ENCODE measurements at places on chromosomes 7 and 10.
A peak's percentile ranks its signal among the peaks of the same experiment; 100 is the strongest.

- no peak for DNase-seq
Observed at GRCh38 chr10:99874341-99875085, 92.1 kb downstream of the ABCC2 start.

DNA sequence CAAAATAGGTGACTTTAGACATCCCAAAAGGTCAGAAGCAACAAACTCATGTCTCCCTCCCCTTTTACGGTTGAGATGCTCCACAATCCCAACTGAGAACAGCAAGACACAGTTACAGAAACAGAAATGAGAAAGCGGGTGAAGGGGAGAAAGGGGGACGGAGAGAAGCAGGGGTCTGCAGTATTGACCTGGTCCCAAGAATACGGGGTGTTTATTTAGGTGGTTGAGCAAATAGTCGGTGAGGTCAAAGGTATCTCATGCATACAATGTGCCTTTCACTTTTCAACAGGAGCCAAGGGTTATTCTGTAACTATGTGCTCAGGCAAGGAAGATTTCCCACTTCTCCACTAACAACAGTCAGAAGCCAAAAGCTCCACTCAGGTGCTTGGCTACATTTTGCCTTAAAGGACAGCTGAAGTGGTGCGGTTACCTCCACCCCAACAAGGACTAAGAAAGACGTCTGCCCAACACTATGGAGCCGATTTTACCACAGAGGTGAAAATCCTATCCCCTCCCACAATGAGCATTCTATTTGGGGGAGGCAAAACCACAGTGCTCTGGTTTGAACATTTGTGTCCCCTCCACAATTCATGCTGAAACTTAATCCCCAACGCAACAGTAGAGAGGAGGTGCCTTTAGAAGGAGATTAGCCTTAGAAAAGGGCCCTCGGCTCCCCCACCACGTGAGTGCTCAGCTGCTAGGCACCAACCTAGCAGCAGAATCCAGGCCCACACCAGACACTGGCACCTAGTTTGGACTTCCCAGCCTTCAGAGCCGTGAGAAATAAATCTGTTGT, 77.9 kb downstream of the PARD3 start:
- no peak for DNase-seq

- DNase-seq: no peak
Observed at GRCh38 chr10:128028508-128029289, 97.5 kb downstream of the MKI67 start.

DNA sequence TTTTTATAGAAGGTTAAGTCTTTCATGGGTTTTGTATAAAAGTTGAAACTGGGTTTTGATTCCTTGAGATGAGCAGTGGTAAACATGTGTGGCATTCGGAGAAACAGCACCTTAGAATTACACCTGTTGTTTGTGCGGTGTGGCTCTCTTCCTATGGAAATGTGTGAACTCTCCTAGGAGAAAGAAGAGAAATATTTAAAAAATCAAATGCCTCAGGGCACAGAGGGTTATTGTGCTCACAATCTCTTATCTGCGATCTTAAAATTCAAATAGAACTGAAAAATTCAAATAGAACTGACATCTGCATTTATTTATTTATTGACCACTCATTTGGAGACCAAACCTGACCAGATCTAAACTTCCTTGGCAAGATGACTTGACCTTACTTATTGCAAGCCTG, 18.1 kb upstream of the NRP1 start:
- no peak for DNase-seq

DNA sequence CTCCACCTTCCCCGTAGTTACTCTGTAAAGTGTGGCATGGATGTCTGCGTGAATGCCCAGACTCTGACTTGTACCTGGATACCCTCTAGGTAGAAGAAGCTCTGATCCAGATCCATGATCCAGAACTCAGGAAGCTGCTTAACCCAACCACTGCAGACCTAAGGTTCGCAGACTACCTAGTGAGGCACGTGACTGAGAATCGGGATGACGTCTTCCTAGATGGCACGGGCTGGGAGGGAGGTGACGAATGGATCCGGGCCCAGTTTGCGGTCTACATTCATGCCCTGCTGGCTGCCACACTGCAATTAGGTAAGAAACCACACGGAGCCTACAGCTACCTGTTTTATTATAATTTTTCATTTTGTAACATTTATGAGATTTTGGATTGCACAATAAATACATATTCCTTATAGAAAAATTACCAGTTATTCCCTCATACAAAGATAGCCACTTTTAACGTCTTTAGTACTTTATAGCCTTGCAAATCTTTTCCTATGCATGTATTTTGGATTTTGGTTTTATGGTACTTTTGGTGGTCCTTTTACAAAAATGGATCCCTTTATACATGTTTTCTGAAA, 77.9 kb downstream of the AVL9 start:
- DNase-seq: no peak

- DNase-seq: no peak
Observed at GRCh38 chr7:120860156-120860555, 2.2 kb upstream of the TSPAN12 start.

DNA sequence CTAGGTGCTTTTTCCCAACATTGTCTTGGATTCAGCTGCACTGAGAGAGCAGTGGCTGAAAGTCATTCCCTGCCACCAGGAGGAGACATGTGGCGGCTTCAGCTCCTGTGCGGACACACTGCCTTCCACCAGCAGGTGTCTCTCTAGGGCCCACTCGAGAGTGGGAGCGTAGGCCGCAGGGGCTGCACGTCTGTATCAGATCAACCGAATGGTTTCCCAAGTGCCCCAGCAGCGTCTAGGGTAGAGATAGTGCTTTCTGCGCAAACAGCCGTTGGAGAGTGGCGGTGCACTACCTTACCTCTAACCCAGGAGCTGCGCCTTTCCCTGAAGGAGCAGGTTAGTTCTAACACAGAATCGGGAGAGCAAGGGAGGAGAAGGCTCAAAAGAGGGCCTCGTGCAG, 31.7 kb downstream of the PAPOLB start:
- DNase-seq: peak; percentile 92

- no peak for DNase-seq
Observed at GRCh38 chr10:67864607-67865371, 19.7 kb upstream of the SIRT1 start.

GRCh38 chr7:12884856-12885440, 197.5 kb downstream of the ARL4A start:
- DNase-seq: no peak

DNA sequence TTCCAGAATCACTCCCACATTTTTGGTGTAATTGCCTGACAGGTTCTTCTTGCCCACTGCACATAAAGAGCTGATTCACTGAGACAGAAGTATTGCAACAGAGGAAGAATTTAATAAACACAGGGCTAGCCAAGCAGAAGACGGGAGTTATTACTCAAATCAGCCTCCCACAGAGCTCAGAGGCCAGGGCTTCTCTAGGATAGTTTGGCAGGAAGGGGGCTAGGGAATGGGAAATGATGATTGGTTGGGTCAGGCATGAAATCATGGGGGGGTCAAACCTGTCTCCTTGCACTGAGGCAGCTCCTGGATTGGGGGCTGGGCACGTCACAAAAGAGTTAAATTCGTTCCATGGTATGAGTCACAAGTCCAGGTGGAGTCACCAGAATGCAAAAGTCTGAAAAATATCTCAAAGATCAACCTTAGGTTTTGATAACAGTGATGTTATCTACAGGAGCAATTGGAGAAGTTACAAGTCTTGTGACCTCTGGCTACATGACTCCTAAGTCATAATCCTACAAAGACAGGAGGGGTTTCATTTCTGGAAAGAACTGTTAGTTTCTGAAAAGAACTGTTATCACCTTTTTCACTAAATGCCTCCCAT, 30.2 kb upstream of the ERCC6 start:
- DNase-seq: no peak

- no peak for DNase-seq
Observed at GRCh38 chr10:76736815-76737618, 900.6 kb downstream of the KCNMA1 start.

- DNase-seq: no peak
Observed at GRCh38 chr7:70523249-70523988, 608.5 kb upstream of the GALNT17 start.

- no peak for DNase-seq
Observed at GRCh38 chr7:90727412-90727811, 131.3 kb downstream of the CDK14 start.

DNA sequence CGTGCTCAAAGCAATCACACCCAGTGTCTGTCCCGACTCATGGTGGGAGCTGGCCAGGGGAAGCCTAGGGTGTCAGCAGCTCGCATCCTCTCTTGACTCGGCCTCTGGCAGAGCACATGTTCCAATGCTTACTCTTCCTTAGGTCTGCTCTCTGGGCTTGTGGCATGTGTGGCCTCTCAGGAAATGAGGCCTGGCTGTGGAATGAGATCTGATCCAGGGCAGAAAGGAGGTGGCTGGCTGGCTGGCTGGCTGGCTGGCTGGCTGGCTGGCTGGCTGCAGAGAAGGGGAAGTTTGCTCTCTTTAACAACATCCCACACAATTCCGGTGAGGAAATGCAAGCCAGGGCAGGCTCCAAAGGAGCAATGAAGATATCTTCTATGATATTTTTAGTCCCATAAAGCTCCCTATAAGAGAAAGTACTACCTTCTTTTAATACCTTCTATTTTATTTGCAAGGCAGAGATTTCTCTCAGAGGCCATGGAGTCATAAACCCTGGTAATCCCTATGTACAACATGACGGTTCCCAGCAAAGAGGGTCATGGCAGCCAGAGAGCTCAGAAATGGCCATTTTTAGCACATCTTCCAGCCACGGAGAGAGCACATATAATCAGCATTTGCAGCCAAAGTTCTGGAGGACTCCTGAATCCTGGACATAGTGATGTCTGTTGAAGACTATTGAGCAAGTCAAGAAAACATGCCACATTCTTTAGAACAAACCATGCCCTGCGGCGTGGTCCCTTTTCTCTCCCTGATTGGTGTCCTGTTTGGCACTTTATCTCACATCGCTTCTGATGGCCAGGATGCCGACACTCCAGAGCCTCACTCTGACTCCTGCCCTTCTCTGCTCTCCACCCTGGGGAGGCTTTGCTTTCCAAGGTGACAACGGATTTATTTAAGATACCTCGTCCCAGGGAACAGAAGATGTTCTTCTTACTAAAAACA, 153.7 kb downstream of the FANK1 start:
- DNase-seq: peak; percentile 91

- no peak for DNase-seq
Observed at GRCh38 chr10:84547616-84548015, 219.2 kb downstream of the CCSER2 start.

- DNase-seq: peak; percentile 82
Observed at GRCh38 chr10:122267849-122268737, 3.0 kb upstream of the BTBD16 start.

DNA sequence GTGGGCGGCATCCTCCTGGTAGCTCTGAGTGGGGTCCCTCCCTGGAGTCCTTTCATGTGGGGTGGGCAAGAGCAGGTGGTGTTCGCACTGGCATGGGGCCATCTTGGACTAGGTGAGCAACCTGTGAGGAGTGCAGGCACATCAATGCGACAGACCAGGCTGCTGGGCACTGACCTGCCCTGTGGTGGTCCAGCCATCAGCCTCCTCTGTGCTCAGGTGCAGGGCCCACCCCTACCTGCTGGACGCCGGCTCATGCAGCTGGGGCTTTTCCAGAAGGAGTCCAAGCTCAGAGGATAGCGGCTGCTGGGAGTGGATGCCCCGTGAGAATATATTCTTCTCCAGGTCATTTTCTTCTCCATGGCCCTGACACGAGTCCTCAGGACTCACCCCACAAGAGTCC, 424.4 kb downstream of the GLRX3 start:
- no peak for DNase-seq

- peak; percentile 72 for DNase-seq
Observed at GRCh38 chr7:152872745-152873118, 113.2 kb downstream of the ACTR3B start.

- no peak for DNase-seq
Observed at GRCh38 chr10:94214481-94214893, 148.3 kb downstream of the NOC3L start.

DNA sequence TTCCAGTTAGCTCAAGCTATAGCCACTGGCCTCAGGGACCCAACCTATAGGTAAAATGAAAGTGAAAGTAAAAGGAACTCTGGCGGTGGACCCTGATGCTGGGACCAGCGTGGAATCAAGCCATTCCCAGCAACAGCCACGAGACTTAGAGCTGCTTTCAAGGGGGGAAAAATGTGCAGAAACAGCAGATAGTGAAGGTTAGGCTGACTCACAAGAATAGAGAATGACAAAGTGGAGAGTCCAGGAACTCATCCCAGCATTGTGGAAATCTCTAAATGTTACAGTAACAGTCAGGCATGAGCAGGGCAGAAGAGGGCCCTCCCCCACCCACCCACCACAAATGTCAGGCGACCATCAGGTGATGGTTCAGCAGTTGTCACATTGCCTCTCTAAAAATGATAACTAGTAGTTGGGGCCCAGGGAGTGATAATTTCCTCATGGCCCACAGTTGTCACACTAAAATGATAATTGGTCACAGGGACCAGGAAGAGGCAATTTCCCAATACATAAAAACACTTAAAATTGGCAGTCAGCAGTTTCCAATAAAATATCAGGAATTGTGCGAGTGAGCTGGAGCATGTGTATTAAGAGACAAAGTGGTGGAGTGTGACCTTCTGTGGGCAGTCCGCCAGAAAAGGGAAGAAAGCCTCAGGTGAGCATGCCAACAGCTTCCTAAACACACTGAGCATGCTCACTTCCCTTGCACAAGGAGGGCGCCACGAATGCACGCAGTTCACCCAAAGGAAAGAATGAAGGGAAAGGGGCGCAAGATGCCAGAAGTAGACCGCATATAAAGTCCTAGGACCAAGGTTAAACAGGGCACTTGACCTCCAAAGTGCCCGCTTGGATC, 129.8 kb upstream of the PPP1R3A start:
- peak; percentile 46 for DNase-seq

DNA sequence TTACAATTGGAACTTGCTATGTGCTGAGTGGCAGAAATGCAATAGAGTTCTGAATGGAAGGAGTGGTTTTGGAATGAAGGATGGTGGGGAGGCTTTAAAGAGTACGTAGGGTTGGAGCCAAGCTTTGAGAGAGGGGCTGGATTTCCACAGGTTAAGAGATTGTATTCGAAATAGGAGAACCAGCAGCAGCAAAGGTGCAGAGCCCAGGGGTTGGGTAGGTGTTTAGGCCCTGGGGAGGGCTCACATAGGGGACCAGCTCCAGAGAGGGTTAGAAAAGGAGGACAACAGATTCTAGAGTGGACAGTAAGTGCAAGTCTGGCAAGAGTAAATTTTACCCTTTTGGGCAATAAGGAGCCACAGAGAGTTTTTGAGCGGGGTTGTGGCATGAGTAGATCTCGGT, 297.2 kb downstream of the RPS24 start:
- DNase-seq: no peak
